Dorsolateral prefrontal cortex (tissue), 122 donors: ENCODE measurements at places on chromosomes 12 and 14. TPM values are rescaled to one million over a fixed set of nuclear protein-coding genes. Genes with fewer than 3 reads are reported as not detected.
A peak's percentile ranks its signal among the peaks of the same experiment; 100 is the strongest.

The POTEG gene
- total RNA-seq = not detected

GRCh38 chr14:40119321-40119720 lies 687.1 kb upstream of the FBXO33 start:
- no peak for DNase-seq

DNA sequence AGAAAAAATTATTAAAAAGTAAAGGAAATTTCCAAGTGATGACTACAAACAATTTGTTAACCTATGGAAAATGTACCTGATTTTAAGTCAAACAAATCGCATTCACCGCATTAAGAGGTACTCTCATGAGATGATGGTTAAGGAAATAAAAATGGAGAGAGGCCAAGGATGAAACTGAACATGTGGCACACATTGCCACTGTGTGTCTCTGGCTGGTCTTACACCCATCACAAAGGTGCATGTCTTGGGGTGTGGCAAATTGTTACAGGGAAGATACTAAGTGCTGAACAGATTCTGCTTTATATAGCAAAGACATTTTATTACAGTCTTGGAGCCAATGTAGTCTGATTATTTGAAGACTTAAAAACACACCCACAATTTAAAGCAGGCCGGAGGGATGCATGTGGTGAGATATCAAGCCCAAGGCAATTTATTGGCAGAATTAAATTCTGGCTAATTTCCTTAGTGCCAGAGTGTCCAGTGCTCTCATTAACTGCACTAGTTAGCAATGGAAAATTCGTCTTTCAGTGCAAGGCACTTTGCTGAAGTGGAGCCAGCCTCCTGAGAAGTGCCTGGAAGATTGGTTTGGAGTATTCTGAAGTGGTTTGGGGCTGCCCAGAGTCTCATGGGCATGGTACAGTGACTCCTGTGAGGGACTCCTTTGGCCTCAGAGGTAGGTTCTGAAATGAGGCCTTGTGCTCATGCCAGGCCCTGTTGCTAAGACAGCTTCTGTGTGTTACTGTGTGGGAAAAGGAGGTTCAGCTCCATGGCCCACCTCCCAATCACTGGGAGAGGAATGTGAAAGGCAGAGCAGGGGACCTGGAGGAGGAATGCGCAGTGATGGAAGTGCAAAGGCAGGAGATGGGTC lies 166.9 kb downstream of the BRMS1L start:
- DNase-seq = no peak

DNA sequence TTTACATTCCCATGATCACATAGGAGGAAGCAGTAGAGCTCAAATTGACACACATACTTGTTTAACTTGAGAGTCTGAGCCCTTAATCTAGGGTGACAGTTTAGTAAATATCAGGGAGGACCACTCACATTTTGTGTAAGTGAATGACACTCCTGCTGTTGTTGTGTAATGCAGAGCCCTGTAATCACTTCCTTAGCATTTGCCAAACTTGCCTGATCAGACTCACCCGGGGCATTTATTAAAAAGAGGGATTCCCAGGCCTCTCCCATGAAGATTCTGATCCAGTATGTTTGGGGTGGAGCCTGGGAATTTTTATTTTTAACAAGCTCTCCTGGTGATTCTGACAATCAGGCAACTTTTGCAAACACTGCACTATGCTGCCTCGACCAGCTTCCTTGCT lies 119.6 kb downstream of the NUAK1 start:
- no peak for DNase-seq

The BEGAIN gene
- 51.3 TPM for total RNA-seq

- no peak for DNase-seq
Measured at GRCh38 chr12:105171691-105172436, 64.1 kb downstream of the APPL2 start.

GRCh38 chr12:13095266-13095995 lies 8.0 kb downstream of the GSG1 start:
- no peak for DNase-seq

The SERPINA1 gene
- 4.7 TPM for total RNA-seq

- DNase-seq = no peak
Measured at GRCh38 chr12:70686299-70686698, 49.1 kb upstream of the PTPRB start.

- DNase-seq = no peak
Measured at GRCh38 chr12:44519931-44520330, 356.2 kb downstream of the NELL2 start.

DNA sequence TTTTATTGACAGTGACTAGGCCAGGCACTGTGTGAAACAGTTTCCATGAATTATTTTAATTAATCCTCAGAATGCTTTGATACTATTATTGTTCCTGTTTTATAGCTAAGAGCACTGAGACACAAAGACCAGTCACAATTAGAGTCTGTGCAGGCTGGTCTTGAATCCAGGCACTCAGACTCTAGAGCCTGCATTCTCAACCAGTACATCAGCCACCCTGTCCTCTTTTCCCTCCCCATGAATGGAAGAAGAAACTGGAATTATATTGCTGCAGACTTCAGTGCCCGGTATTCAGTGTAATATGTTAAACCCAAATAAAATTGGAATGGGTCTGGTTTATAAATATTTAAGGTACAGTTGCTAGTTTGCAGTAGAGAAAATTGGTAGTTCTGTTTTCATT lies 303.0 kb upstream of the RGS6 start:
- DNase-seq = no peak

GRCh38 chr14:23160924-23161522 lies 22.4 kb downstream of the SLC7A8 start:
- peak; percentile 35 for DNase-seq

The HECTD4 gene
- total RNA-seq = 170 TPM

DNA sequence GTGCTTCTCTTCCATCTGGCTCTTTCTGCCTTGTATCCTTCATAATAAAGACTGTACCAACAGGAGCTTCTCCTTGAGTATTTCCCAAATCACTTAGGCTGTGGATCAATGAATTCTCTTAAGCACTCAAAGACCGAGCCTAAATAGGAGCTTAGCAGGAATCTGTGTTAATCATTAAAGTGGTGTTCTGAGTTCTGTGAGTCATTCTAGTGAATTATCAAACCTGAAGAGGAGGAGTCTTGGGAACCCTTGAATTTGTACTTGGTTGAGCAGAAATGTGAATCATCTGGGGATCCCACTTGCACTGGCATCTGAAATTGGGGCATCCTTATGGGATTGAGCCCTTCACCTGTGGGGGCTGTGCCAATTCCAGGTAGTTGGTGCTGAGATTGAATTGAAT lies 946.2 kb downstream of the BCL11B start:
- no peak for DNase-seq

DNA sequence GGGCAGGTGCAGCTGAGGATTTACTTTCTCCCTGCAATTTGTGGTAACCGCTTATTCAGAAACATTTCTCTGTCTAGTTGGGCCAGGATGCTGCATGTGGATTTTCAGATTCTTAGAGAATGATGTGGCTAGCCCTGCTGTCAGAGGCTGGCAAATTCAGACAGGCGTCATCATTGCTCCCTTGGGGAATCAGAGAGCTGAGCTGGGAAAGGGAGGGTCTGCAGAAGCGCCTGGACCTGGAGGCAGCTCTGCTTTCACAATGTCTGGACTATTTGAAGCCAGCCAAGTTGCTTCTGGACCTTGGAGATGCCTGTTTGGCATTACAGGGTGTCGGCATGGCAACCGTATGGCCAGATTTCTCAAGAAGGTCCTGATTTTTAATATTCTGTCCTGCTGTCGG lies 3.4 kb downstream of the GALNT16 start:
- no peak for DNase-seq

DNA sequence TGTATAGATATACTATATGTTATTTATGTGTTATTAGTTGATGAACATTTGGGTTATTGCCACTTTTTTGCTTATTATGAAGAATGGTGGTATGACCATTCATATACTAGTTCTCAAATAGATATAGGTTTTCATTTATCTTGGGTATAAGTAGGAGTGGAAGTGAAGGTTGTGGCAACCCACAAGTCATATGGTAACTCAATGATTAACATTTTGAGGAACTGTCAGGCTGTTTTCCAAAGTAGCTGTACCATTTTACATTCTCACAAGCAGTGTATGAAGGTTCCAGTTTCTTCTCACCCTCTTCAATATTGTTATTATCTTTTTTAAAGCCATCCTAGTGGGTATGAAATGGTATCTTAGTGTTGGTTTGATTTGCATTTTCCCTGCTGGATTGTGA lies 19.0 kb upstream of the MSRB3 start:
- no peak for DNase-seq

- peak; percentile 82 for DNase-seq
Measured at GRCh38 chr14:93173943-93174395, 10.7 kb downstream of the MOAP1 start.

DNA sequence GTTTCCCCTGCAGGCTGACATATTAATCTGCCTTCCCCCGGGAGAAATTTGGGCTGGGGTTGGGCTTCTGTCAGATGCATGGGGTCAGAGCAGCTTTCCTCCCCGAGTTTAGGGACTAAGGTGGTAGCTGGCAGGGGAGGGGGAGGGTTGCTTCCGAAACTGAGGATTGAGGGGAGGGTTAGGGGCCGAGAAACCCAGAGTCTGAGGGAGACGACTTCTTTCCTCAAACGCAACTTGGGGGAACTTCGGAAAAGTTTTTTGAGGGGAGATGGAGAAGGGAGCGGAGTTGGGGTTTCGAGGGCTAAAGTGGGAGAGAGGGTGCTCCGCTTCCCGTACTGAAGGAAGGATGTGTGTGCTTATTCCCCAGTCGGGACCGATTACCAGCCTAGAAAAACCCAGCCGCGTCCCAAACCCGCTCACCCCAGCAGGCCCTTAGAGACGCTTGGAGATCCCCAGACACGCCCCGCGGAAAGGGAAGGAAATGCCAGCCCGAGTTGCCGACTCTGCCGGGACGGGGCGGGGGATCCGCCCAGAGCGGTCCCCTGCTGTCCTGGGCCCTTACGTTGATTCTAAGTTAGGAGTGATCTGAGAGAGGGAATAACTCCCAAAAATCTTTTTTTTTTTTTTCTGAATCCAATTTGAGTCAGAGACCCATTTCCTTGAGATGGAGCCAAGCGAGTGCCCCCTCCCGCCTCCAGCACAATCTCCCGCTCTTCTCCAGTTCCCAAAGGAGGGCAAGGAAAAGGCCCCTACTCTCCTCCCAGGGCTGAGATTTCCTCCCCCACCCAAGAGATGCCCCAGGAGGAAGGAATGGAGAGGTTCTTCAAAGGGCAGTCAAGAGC lies 61.9 kb downstream of the SMUG1 start:
- DNase-seq = no peak

The ZFP36L1 gene
- 98.9 TPM for total RNA-seq

The KRT81 gene
- total RNA-seq = not detected

GRCh38 chr12:13839365-13840336 lies 141.8 kb downstream of the GRIN2B start:
- no peak for DNase-seq

- DNase-seq = no peak
Measured at GRCh38 chr12:25794571-25794970, 163.9 kb upstream of the RASSF8 start.

DNA sequence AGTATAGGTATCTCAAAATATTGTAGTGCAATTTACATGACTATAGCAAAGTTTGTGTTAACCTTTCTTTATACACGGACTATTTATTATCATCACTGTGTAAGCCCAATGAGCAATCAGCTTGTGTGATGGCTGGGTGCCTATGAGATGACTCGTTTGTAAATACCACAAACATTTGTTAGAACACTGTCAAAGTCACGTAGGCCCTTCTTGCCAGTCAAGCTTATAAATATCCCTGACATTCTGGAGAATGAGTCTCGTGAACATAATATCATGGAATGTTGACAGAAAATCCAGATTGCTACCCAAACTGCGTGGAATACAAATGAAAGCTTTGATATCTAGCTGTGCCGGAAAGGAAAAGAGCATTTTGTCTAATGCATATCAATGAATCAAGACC lies 648.3 kb upstream of the MDGA2 start:
- no peak for DNase-seq

DNA sequence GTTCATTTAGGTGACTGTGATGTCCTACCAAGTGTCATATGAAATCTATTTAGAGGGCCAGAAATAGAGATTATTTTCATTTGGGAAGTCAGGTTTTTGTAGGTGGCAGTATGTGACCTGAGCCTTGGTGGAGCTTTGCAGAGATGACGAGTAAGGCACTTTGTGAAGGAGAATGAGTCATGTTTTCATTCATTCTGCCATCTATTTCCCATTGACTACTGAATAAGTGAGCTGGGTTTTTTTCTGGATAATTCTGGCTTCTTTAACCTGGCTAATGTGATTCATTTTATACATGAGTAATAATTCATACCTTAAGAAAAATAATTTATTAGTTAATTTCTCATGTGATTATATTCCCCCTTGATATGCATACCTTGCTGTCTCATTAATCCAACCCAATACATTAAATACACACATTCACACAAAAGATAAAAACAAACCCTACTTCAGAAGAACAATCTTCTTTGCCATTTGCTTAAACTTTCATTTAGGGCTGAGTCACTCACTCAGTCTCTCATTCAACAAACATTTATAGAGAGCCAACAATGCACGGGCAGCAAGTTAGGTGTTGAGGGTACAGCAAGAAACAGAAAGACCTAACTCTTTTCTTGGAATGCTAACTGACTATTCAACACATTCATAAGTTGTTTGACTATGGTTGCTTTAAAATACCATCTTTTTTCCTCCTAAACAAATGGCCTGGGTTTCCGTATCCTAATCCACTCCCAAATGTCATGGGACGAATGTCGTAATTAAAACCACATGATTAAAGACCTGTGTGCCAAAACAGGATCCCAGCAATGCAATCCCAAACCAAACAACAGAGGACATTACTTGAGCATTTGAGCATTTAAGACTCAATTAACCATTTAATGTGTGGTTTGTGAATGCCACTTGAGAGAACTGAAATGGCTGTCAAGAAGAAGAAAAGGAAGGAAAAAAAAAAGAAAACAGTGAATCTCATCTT lies 78.0 kb downstream of the KITLG start:
- DNase-seq = no peak

DNA sequence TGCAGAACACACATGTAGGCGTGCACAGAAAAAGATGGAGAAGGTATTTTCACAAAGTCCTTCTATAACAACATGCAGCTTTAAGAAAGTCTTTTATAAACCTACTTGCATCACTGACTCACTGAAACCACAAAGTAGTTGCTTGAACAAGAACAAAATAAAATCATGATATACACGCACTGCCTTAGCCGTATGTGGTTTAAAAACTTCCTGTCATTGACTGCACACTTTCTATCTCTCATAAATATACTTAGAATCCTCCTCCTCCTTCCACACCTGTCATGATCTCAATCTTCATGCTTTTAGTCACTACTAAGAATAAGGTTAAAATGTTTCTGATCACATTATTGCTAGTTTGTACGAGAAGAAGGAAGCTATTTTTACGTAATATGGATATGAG lies 31.8 kb upstream of the RAD51AP1 start:
- DNase-seq = no peak

DNA sequence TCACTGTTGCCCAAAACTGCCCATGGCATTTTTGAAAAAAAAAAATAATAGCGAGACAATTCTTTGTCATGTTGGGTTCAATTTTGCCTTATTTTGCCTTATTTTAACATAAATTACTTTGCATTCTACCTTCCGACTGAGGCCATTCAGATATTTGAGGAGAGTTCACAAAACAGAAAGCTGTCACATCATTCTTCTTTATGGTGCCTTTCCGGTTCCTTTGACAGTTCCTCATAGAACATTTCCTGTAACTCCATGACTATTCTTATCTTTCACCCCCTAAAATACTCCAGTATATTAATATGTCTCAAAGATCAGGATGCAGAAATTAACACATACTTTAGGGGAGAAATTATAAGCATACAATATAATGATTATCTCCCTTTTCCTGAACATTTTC lies 476.7 kb downstream of the NOVA1 start:
- DNase-seq = no peak
